ENCODE measurements at places on chromosomes 3 and 15. TPM values are rescaled to one million over a fixed set of nuclear protein-coding genes. Genes with fewer than 3 reads are reported as not detected.

Gene HIGD2B
- total RNA-seq: not detected

DNA sequence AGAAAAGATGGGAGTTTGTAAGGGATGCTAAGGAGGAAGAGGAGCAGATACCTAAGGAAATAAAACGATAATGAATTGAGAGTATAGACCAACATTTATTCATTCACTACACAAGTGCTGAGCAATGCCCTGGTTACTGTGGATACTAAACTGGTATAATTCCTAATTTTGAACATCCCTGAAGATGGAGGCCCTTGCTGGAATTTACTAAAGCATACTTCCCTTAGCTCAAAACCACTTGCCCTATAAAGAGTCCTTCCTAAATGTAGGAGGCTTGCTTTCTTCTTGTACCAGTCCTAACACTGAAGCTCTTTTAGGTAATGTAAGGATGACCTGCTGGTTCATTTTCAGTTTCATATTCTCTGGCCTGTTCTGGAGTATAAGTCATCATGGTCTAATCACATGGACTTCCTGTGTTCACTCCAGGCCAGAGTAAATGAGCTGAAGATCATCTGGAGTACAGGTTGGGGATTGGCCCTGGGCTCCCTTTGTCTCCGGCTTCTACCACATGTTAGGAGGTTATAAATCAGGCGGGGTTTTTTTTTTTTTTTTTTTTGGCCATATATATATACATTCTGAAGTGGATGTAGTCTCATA is 40.1 kb upstream of the MTMR10 start:
- DNase-seq: no peak

DNA sequence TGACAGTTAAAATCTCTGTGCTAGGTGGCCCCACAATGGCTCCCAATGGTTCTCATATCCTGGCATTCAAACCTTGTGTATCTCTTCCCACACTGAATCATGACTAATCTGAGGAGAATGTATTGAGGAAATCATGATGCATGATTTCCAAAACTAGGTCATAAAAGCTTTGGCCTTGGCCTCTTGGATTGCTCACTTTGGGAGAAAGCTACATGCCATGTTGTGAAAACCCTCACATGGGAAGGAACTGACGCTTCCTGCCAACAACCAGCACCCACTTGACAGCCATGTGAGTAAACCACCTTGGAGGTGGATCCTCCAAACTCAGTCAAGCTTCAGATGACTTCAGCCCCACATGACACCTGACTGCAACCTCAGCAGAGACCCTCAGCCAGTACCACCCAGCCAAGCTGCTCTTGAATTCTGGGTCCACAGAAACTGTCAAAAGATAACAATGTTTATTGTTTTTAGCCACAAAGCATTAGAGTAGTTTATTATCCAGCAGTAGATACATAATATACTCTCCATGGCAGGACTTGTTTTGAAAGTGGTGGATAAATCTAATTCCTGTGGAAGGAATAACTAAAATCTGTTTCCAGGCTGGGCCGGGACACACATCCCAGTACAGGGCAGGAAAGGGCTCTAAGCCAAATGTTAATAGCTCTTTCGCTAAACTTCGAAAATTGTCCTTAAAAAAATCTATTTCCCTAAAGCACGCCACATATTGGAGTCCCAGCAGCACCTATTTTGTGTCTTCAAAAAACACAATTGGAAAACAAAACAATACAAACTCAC is 1.0 kb upstream of the ZNF620 start:
- DNase-seq: no peak

GRCh38 chr15:68582236-68582635 is 3.4 kb downstream of the CORO2B start:
- DNase-seq: no peak

DNA sequence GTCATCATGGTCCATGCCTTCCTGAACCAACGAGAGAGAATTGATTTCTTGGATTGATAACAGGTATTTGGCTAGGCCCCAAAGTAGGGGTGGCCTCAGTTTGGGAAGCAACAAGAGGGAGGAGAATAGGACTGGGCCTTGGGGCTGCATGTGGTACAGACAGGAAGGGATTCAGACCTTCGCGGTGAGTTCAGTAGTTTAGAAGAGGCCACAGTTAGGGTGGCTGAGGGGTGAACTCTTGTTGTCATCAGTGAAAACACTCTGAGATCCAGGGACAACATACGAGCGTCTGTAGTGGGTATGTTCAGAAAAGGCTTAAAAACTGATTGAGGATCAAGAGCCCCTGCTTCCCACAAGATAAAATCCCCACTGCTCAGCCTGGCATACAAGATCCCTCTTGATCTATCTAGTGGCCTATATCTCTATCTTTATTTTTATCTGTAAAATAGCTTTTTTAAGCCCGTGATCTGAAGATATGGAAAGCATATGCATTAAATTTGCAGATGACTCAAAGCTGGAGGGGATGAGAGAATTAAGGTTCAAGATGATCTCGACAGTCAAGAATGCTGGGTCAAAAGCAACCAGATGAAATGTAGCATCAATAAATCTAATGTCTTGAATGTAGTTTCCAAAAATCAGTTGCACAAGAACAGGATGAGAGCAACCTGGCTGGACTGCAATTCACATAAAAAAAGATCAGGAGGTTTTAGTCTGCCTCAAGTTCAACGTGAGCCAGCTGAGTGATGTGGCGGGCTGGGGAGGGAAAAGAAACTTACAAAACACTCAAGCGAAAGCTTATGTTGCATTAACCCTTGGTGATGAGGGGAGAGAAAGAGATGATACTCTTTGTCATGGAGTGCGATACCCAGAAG is 221.1 kb upstream of the TLE3 start:
- no peak for DNase-seq

GRCh38 chr3:37910671-37911400 is 49.2 kb downstream of the CTDSPL start:
- no peak for DNase-seq

DNA sequence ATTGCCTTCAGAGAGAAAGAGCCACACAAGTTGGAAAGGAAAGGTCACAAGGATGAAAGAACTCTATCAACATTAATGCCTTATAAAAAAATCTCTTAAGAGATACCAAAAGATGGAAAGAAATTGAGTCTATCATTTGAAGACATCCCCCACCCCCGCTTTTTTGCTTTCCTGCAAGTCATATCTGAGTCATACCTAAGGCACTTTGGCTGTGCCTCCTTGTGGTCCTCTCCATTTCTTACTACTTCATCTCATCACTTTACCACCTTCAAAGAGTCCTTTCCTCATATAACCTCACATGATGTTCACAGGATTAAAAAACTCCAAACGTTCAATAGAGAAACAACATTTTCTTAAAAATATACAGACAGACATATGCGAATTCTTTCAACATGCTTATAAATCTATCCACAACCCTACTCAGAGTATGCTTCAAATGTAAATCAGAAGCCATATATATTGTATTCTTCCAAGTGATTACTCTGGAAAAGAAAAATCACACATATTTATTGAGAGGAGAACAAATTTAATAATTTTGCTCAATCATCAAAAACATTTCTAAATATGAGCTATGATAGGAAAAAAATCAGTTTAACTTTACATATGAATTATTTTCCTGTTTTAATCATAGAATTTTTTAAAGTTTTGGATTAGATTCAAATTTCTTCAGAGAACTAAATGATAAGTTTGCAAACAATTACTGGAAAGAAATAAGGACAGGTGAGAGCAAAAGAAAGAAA is 1003.9 kb upstream of the CFAP20DC start:
- DNase-seq: no peak

DNA sequence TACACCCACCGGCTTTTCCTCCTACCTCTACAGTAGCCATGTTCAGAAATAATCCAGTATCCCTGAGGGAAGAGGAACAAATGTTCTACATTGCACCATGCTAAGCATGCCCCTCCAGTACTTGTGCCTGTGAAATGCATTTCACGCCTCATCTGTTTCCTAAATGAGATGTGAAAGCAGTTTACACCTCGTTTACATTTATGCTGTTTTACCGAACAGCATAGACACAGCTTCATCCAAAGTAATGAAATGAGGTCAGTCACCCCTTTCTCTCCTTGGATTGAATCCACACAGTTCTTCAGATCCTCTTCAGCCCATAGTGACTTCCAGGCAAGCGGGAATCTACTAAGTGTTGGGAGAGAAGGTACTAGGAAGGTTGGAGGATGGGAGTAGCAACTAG is 514.3 kb downstream of the PDCD6IP start:
- no peak for DNase-seq
